Small intestine (tissue), 16 donors: ENCODE measurements at places on chromosomes 11 and 22.
A peak's percentile ranks its signal among the peaks of the same experiment; 100 is the strongest.

- no peak for DNase-seq
These were observed 381.6 kb downstream of the ETS1 start for GRCh38 chr11:128205796-128206195.

- no peak for DNase-seq
These were observed 90.7 kb downstream of the ETS1 start for GRCh38 chr11:128496692-128497060.

DNA sequence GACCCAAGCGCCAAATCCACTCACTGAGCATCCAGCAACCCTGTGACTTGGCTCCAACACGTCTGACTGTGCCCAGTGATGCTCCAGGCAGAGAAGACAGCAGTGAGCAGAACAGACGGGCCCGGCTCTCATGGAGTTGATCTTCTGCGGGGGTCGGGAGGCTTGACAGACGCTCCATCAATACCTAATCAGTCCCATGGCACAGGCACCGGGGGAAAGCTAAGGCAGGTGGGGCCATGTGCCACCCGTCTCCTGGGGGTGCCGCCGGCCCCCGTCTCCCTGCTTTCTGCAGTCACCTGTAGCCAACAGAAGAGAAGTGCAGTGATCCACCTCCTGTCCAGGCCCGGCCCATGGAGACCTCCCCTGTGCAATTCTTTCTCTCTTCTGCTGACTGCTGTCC is 47.5 kb downstream of the LINC01488 start:
- no peak for DNase-seq

- no peak for DNase-seq
These were observed 1.3 kb downstream of the C22orf31 start for GRCh38 chr22:29060251-29060869.

DNA sequence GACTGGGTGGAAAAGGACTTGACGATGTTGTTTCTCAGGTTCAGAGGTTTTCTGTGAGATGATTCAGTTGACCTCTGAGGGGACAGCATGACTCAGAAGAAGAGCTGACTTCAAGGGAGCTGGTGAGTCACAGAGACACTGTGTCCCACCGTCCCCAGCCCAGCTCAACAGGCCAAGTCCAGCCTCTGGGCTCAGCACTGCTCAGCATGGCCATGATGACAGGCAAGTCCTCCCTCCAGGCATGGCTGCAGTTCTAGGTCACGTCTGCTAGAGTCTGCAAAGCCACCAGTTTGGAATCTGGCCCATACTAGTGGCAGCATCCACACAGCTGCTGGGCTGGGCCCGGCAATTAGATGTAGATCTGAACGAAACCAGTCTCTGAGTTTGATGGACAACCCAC is 12.9 kb downstream of the TRIM29 start:
- DNase-seq = no peak

GRCh38 chr11:69380451-69380901 is 86.5 kb downstream of the MYEOV start:
- DNase-seq = no peak

GRCh38 chr11:61711498-61711897 is 31.3 kb downstream of the DAGLA start:
- DNase-seq = no peak

DNA sequence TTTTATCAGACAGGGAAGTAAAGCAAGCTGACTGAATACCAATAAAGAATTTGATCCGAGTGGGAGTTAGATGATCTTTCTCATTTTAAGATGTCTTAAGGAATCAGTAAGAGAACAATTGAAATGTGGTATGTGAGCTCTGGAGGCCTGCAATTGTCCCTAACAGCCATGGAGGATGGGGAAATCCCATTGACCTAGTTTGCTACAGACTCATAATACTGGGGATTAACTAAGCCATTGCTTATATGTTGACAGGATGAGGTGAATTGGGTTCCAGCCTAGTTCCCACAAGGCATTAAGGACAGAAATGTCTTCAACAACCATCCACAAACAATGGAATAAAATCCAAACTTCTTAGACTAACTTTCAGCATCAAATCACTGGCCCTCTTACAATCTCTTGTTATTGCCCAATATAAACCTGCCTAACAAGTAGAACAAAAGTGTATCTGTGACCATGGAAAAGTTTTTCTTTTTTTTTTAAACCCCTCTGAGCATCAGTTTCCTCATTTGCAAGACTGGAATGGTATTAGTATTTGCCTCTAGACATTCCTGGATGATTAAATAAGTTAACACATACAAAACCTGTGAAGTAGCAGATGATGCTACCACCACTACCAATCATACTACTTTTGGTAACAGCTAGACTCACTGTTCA is 773.2 kb downstream of the DLG2 start:
- DNase-seq = no peak

GRCh38 chr22:44735518-44736428 is 16.6 kb upstream of the ARHGAP8 start:
- peak; percentile 84 for DNase-seq

- no peak for DNase-seq
These were observed 37.8 kb downstream of the DLG2 start for GRCh38 chr11:85589373-85589772.

GRCh38 chr22:38741166-38741565 is 14.6 kb downstream of the SUN2 start:
- no peak for DNase-seq

GRCh38 chr11:124943741-124944140 is 7.9 kb upstream of the HEPACAM start:
- DNase-seq = no peak

DNA sequence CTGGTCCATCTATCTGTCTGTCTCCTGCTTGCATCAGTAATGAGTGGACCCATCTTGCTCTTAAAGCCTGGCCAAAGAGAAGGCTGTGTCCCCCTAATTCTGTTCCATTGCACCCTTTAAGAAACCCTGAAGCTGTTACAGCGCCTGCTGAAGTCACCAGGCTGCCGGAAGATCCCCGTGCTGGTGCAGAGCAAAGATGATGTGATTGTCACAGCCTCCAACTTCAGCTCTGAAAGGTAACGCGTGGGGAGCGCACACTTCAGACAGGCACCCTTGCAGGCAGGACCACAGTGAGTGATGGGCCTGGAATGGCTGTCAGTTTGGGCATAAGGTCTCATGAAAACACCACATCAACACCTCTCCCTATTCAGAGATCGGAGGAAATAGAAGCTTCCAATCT is 18.4 kb downstream of the GTPBP1 start:
- no peak for DNase-seq

DNA sequence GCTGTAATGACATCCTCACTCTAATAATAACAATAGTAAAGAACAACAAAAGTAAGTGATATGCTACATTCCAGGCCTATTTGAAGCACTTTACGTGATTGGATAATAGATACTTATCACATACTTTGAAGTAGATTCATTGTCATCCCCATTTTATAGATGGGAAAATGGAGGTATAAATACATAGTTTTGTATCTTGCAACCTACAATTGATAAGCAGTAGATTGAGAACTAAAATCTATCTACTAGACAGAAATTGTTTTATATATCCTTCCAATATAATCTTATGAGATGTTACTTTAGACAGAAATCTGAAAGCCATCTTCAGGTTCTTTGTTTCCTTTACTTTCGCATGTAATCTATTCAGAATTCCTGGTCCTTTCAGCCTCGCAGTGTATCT is 104.6 kb upstream of the CD44 start:
- no peak for DNase-seq

- no peak for DNase-seq
These were observed 102.8 kb downstream of the STIM1 start for GRCh38 chr11:3958281-3958680.

DNA sequence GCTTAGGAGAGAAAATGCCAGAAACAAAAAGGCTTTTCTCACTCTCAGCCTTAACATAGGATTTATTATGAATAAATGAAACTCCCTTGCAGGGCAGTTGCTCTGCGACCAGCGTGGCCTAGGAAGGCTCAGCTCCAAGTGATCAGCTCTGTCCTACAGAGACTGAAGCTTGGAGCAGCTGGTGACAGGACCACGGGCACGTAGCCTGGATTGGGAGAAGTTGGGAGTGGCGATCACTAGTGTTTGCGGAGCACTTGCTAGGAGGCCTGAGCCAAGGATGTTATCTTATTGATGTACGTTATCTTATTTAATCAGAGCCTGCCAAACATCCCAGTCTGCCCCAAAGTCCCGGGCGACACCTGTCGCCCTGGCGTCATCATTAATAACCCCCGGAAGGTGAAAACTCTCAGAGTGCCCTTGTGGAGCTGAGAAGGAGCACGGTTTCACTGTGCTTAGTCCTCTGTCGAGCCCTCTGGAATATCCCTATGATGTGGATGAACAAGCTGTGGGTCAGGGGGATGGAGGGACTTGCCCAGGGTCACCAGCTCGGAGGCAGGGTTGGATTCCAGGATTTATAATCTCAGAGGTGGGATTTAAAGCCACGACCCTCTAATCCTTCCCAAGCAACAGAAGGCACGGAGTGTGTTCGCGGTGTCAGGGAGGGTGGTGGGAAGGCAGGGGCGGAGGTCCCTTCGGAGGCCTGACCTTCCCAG is 40.8 kb upstream of the SMIM38 start:
- peak; percentile 32 for DNase-seq

GRCh38 chr22:37234736-37235711 is 9.0 kb downstream of the RAC2 start:
- no peak for DNase-seq

DNA sequence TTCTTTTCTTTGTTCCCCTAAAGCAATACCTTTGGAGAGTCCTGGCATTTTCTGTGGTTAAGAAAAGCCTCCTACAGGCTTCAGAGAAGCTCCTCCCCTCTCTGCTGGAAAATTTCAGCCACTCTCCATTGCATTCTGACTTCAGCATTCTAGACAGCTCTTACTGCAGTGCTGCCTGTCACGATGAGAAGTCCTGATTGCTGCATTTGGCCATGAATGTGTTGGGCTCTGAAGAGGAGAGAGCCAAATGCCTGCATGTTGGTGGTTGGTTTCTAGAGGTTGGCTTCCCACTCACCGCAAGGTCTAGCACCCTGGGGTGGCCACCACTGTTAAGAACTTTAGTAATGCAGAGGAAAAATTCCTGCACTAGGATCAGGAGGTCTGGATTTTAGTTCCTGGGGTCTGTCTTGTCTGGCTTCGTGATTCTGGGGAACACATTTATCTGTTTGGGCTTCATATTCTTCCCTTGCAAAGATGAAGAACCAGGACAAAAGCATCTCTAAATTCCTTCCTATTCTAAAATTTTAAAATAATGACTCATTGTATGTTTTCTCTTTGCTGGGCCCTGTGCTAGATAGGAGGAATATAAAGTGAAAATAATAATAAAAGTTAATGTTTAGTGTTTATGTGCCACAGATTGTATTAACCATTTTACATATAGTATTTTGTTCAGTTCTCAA is 38.1 kb downstream of the COA4 start:
- DNase-seq = no peak

DNA sequence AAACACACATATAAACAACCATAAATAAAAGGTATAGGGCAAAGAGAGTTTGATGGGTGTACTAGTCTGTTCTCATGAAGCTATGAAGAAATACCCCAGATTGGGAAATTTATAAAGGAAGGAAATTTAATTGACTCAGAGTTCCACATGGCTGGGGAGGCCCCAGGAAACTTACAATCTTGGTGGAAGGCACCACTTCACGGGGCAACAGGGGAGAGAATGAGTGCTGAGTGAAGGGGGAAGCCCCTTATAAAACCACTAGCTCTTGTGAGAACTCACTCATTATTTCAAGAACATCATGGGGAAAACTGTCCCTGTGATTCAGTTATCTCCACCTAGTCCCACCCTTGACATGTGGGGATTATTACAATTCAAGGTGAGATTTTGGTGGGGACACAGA is 385.9 kb upstream of the ANO5 start:
- no peak for DNase-seq

GRCh38 chr11:124150684-124151083 is 32.5 kb upstream of the OR10D3 start:
- no peak for DNase-seq

DNA sequence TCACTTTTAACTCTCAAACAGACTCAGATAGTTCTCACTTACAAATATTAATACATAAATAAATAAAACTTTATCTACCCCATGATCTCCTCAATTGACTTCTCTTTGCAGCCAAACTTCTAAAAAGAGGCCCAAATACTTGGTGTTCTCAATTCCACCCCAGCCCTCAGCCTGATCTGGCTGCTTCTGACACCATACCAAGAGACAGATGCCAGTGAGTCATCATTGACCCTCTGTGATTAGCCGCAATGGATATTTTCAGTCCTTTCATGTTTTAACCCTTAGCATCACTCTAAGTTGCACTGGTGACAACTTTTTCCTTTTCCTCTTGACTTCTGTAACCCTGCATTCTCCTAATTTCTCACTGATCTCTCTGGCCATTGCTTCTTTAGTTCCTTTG is 184.1 kb upstream of the ARHGAP20 start:
- DNase-seq = no peak

DNA sequence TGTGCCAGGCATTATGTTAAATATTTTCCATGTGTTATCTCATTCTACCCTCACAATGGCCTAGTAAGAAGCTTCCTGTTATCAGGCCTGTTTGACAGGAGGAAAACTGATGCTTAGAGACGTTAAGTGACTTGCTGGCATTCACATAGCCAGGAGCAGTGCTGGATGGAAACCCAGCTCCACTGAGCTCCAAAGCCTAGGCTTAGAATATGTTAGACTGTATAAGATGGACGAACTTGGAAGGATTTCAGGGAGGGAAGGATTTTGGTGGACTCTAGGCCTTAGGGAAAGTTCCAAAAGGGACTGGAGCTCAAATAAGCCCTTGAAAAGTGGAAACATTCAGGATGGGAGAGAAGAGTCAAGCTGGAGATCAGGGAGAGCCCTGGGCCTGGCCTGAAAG is 2.1 kb downstream of the CD44 start:
- DNase-seq = no peak

DNA sequence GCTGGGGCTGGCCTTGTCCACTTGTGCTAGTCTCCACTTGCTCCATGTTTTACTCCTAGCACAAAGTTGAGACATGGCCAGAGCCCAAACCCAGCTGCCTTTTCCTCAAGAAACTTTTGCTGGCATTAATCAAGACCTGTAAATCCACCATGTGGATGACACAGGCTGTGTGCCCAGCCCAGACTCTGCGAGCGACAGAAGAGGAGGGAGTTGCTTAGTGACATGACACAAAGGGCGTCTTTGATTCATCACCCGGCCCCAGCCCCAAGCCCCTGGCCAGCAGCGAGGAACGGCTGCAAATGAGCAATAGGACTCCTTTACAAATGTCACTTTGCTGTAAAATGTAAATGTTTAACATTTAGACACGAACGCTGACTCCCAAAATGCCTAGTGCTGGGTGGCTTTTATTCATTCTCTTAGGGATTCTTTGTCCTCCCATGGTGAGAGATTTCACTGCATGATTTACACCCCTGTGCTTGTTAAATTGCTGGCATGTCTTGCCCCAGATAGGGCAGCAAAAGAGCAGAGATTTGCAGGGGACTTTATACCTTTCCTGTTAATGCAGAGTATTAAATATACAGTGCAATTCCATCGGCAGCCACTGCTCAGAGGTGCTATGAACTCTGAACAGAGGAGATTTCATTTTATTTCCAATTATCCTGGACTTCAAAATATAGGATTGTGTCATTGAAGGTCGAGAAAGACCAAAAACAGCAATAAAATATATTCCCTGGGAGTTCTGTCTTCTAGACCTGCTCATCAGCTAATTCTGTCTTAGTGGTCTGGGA is 263.6 kb upstream of the NCAM1 start:
- DNase-seq = peak; percentile 2
